Uterus (tissue), 4 donors: ENCODE measurements at places on chromosomes 5 and 9.

DNA sequence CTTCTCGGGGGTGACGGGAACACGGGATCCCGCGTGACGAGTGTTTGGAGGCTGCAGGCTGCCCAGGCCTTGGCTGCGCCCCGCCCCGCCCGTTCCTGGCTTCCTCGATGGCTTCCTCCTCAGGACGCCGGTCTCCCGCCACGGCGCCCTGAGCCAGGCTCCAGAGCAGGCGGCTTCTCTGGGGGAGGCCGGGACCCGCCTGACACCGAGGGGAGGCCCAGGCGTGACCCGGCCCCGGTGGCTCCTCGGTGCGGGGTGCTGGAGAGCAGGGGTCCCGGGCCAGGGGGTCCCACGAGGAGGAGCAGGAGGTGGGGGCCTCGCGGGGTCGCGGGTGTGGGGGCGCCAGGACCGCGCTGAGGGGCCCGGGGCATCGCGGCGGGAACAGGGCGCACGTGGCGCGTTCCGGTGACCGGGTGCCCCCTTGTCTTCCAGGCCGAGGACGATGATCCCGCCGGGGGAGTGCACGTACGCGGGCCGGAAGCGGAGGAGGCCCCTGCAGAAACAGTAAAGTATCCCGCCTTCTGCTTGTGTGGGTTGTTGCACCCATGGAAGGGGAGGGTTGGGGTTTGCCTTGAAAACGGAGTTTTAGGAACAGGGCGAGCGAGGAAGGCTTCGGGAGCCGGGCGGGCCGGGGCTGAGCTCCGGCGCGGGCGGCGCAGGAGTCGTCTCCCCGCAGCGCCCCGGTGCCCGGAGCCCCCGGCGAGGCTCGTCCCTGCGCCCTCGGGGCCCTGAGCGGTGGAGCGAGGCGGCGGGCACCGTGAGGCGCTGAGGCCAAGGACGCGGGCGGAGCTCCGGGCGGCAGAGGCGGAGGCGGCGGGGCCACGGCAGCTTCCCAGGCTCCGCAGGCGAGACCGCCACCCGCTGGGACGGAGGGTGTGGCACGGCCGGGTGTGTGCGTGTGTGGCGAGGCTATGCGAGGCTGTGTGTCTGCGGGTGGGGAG lies 22.2 kb downstream of the AHRR start:
- no peak for DNase-seq

DNA sequence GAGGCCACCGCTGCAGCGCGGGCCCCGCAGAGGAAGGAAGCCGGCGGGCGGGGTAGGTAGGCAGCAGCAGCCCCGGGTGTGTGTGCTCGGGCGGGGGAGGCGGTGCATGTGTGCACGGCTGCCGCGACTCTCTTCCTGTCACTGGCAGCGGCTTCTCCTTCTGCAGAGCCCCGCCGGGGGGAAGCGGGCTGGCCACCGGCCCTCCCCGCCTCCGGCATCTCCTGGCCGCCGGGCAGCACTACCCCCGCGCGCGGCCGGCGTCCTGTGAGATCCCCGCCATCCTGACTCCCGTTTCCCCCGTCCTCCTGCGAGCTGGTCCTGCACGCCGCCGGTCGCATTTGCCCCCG lies 315 bp downstream of the PIK3R1 start:
- DNase-seq, result no peak

DNA sequence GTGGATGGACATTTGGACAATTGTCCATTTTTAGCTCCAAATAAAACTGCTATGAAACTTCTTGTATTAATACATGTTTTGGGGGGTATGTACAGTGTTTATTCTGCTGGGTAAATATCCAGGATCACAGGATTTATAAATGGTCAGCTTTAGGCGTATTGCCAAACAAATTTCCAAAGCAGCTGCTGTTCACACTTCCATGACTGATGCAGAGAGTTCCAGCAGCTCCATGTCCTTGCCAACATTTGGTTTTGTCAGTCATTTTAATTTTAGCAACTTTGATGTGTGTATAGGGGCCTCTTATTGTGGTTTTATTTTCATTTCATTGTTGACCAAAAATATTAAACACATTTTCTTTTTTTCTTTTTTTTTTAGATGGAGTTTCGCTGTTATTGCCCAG lies 9.8 kb upstream of the SUSD1 start:
- no peak for DNase-seq

DNA sequence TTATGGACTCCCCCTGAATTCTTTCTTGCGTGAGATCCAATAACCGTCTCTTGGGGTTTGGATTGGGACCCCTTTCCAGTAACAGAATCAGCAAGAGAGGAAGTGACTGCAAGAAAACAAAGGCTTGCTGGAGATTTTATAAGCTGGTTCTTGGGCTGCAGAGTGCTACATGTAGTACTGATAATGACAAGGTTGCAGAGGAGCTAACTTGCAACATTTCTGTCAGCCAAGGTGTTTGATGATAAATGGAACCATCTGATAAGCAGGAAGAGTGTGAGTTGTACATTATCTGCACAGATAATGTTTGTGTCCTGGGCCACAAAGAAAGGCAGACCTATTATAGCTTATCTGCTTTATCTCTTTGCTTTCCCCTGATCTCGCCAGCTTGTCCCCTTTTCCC lies 37.1 kb downstream of the DNAJB5 start:
- no peak for DNase-seq

GRCh38 chr9:114112325-114112724 lies 13.2 kb upstream of the KIF12 start:
- DNase-seq, result no peak

DNA sequence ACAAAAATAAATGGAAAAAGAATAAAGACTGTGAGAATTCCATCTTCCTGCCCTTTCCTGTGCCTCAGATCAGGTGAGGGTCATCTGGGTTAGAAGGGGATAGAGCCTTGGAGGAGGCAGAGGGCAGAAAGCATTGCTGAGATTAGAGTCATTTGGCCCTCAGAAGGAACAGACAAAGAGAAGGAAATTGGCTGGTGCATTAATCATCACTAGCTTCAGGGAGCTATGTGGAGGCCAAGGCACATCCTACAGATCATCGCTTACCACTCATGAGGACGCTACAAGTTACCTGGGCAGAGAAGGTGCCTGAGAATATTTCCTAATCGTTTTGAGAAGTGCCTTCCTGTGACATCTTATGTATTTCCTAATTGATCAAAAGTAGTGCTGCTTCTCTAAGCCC lies 74.5 kb downstream of the C7 start:
- DNase-seq, result no peak

DNA sequence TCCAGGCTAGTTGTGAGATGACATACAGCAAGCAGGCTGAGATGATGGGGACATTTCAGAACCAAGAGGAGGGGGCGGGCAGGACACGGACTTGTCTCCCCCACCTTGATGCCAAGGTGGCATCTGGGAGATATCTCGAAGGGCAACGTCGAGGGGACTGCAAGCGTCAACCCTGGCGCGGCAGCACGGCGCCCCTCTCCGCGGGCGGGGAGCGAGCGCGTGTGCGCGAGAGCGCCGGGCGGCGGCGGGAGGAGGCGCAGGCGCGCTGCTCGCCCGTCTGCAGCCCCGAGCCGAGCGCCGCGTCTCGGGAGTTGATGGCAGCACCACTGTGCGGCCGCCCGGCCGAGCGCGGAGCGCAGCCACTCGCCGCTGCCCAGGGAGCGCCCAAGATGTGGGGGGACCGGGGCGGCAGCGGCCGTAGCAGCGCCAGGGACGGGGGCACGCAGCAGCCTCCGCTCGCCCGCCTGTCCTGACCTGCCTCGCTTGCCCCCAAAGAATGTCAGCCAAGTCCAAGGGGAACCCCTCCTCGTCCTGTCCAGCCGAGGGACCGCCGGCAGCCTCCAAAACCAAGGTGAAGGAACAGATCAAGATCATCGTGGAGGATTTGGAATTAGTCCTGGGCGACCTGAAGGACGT lies at the start of gene PRR16:
PRR16 (plus strand) TSS at position 310 of the 636 bp plus-strand sequence.
- peak; percentile 39 for DNase-seq

DNA sequence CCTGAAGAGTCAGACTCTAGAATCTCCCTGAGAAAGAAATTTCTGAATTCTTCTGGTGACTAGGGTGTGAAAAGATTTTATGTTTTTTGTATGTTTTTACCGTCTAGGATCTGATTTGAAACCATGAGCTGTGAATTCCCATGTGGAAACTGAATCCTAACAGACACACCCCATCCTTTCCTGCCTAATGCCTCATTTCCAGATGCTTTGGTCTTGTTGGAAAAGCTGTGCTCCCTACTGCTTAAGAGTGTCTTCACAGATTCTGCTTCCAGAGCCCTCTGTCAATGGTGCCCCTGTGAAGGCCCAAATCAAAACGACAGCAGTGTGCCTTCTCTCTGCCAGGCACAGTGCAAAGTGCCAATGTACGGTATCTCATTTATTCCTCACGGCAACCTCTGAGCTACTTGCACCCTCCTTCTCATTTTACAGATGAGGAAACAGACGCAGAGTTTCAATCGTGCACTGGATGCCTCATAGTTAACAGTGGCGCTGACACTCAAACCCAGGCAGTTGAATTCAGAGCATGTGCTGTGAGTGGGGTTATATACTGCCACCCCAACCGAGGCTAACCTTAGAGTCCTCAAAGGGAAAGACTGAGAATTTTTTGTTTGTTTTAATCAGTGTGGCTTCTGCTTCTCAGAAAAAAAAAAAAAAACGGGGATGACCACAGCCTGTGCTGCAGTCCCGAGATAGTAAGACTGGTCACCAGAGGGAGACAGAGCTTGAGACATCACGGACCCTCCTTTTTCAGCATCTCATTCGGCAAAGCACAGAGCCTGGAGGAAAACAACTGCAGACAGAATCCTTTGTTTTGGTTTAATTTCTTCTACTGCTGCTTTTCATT lies 188.4 kb downstream of the SNCAIP start:
- DNase-seq, result peak; percentile 35

DNA sequence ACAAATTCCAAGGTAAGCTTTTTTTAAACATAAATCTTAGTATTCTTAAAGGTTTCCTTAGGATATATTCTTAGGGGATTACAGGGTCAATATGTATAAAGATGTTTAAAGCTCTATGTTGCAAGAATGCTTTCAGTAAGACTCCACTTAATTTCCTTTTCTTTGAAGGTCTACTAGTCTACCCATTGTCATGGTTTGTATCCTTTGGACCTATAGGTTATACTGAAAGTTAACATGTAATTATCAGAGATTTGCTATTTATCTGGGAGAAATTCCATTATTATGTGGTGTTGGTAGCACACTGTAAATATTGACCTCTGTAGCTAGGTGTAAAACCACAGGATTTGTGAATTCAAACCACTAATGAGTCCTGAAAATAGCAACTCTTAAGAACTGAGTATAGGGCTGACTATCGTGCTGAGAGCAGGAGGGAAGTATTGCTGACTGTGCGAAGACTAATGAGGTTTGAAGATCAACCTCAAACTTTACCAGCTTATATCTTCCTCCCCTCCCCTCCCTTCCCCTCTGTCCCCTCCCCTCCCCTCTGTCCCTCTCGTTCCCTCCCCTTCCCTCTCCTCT lies 85.6 kb downstream of the GADD45G start:
- DNase-seq, result no peak

DNA sequence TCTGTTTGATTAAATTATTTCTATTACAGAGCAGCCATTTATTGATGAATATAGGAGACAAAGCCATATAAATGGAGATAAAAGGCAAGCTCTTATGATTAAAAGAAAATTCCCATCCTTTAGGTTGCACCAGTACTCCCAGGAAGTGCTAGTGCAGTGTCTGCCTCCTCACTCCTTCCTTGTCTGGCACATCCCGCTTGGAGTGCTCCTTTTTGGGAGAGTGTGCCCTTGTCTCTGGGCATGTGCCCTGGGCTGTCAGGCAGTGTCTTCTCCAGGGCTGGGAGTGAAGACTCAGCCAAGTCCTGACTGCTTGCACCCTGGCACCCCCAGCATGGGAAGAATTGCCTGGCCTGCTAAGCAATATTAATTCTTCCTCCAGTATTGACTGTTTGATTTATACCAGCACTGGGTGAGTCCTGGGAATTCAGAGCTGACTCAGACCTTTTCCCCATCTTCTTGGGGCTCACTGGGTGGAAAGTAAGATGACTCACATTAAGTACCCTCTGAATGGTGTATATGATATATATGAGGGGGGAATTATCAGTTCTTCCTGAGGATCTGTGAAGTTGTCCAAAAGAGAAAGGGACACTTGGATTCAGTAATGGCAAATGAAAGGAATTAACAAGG lies 62.1 kb downstream of the ZSWIM6 start:
- DNase-seq, result no peak

DNA sequence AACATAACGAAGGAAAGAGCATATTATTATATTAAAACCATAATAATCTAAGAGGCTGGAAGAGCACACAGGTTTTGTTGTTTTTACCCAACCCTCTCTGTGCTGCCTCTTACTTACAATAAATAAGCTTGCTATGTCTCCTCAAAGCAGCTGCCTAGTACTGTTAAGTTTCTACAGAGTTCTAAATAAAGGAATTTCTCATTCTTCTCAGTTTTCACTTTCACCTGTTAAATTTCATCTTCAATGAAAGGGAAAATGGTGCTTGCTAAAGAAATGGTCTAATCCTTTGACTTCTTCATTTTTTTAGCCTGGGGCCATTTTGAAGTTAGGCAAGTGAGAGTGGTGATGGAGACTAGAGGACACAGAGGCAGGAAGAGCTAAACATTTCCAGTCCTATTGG lies 396.1 kb downstream of the MAN2A1 start:
- no peak for DNase-seq

DNA sequence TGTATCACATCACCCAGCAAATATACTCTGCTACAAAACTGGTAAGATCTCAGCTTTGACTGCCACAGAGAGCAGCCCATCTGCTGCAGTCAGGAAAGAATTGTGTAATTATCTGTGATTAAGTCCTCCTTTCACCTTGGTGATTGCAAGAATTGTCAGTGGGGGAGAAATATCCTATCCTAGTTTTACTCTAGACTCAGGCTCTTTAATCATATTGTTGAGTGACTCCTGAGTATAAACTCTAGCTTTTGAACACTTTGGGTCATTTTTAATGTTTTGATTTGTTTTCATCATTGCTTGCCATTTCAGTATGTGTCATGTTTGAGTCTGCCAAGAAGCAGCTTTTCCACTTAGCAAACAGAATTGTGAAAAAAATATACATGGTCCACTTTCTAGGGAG lies 32.1 kb downstream of the VCAN start:
- DNase-seq, result no peak

GRCh38 chr5:134536876-134537275 lies 11.4 kb downstream of the JADE2 start:
- no peak for DNase-seq

- no peak for DNase-seq
Measured at GRCh38 chr5:115579747-115580173, 22.5 kb downstream of the TICAM2 start.

GRCh38 chr5:40603378-40603777 lies 76.3 kb upstream of the PTGER4 start:
- DNase-seq, result no peak
